Right renal cortex interstitium (tissue), 3 donors: ENCODE measurements at places on chromosomes 16 and 17. TPM values are rescaled to one million over a fixed set of nuclear protein-coding genes. Genes with fewer than 3 reads are reported as not detected.

Gene TRIM72
- 0.06 TPM for polyA plus RNA-seq

Gene MEIOC
- 2.0 TPM for polyA plus RNA-seq

Gene TMEM256
- polyA plus RNA-seq: 93.2 TPM

Gene KRTAP4-1
- polyA plus RNA-seq: not detected

Gene SDK2
- 8.3 TPM for polyA plus RNA-seq

Gene C16orf46
- 2.2 TPM for polyA plus RNA-seq

DNA sequence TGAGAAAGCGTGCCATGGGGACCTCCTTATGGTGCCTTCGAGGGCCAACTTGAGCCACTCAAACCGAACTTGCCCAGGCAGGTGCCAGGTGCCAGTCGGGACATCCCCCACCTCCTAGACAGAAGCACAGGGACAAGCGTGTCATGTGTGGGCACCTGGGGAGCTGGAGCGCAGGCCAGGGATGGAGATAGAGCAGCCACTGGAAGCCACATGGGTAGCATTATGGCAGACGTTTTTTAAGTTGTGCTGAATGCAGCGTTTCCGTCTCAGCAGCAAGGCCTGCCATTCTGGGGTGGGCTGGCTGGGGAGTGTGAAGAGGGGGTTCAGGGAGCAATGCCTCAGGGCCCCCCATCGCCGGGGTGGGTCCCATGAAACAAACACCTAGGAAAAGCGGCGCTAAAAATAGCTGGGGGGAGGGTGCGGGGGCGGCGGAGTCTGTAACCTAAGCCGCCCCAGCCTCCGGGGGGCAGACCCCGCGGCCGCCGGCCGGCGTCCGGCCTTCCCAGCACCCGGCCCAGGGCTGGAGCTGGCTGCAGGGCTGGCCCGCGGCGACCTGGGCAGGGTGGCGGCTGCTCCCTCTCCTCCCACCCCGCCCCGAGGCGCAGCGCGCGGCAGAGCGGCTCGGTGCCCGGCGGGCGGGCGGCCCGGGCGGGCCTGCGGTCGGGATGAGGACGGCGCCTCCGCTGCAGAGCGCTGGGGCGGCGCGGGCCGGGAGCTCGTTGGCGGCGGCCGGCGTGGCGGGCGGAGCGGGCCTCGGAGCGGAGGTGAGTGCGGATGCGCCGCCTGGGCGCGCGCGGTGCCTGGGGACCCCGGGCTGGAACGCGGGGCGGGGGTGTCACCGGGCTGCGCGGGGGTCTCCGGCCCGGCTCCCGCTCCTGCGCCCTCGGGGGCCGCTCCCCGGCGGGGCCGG lies at the start of gene ZNF469:
Gene ZNF469 (plus strand): TSS at position 469 of the 910 bp plus-strand sequence. CDS start 44,512 bp downstream, outside the sequence.
- DNase-seq: no peak

GRCh38 chr16:65268331-65268730 lies 146.5 kb upstream of the CDH11 start:
- DNase-seq: no peak

- no peak for DNase-seq
Observed at GRCh38 chr16:89268987-89269735, 51.7 kb downstream of the ZNF778 start.

- no peak for DNase-seq
Observed at GRCh38 chr17:58344791-58345157, 7.2 kb downstream of the SUPT4H1 start.

DNA sequence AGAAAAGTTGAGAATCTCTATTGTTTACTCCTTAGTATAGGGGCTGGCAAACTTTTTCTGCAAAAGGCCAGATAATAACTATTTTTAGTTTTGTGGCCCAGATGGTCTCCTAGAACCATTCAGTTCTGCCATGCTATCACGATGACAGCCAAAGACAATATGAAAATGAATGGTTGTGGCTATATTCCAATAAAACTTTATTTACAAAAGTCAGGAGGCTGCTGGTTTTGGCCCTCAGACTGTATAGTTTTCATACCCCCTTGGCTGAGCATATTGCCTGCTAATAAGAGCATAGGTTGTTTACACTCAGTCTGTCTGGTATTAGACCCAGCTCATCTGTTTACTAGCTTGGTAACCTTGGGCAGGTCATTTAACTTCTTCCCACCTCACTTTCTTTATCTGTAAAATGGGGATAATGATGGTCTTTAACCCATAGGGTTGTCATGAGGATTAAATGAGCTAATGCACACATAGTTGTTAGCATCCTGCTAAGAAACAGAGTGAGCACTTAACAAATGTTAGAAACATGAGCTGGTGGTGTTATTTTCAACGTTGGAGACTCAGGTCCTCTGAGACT lies 156.3 kb downstream of the MSI2 start:
- no peak for DNase-seq

GRCh38 chr16:80743772-80744171 lies 60.6 kb downstream of the CDYL2 start:
- no peak for DNase-seq

DNA sequence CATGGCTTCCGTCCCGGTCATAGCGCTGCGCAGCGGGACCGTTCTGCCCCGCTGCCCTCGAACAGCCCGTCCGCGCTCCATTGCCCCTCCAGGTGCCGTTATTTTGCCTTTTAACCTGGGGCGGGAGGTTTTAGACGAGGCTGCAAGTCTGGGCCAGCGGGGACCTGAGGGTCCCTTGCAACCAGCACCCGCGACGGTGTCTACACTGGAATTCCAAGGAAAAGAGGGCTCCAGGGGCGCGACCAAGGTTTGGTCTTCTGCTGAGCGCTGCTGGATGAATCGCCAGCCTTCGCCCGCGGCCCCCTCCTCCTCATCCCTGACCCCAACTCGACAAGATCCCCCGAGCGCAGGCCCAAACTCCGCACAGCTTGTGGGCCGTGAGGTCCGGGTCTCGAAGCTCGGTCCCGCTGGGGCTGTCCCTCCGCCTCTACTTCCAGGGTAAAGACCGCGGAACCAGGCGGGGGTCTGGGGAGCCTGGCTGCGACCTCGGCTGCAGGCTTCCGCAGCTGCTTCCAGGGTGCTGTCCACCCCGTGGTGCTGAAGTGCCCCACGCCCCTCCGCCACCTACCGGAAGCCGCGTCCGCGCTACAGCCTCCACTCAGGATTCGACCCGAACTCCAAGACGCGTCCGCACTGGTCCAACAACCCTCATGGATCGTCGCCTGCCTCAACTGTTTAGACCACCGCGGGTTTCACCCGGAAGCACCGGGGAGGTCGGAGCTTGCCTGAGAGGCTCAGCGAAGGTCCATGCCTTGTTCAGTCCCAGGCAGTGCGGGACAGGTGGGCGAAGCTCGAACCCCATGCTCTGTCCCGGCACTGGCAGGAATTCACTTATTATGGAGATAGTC lies 10.1 kb upstream of the CA4 start:
- no peak for DNase-seq

DNA sequence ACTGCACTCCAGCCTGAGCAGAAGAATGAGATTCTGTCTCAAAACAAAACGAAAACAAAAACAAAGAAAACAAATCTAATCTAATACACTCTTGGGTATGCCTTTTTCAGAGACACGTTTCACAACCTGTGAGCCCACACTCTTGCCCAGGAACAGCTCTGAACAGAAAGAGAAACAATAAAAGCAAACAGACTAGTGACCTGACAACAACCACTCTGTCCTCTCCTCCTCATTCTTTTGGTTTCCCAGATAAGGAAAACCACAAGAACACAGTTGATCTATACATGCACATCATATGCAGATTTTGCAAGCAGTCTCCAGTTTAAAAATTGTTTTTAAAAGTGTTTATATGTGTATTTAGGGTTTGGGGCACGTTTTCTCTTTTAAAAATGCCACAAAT lies 1.3 kb downstream of the MKS1 start:
- no peak for DNase-seq
